ENCODE measurements at places on chromosomes 5 and 9.

DNA sequence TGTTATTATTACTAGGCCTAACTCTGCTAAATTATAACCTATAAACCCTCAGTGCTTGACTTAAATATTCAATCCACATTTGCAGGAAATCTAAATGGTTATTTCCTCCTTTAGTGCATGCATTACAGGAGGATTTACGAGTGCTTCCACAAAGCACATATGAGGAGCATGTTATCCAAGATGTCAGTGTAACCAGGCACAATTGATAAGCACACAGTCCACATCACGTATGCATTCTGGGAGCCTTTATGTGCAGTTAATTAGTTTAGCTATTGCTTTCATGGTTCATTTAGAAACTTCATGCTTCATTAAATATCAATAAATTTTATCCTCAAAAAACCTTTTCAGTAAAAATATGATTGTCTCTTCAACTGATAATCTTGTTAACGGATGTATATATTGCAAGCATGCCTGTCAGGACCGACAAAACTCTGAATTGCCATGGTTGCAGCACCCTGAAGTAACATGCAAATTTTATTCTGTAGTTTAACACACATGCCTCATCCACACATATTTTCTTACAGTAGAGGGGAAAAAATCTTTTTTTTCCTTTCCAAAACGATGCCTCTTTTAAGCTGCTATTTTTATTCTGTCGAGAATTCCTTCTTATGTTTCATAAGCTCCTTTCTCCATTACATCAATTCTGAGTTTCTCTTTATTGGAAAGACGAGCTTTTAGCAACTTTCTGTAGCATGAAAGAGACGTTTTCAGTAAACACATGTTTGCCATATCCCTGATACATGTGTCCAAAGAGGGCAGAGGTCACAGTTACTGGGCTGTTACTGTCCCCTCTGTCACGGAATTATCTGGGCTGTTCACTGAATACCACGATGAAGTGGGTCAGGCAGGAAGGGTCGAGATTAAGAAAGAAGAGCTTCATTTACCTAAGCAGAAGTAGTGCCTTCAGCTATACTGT, 142.0 kb downstream of the GLIS3 start:
- DNase-seq, result no peak

- peak; percentile 64 for DNase-seq
Observed at GRCh38 chr9:94014920-94015319, 59.8 kb upstream of the BARX1 start.

- no peak for DNase-seq
Observed at GRCh38 chr5:113329981-113330380, 104.8 kb downstream of the TSSK1B start.

GRCh38 chr5:68116868-68117411, 98.6 kb upstream of the PIK3R1 start:
- DNase-seq, result peak; percentile 66

DNA sequence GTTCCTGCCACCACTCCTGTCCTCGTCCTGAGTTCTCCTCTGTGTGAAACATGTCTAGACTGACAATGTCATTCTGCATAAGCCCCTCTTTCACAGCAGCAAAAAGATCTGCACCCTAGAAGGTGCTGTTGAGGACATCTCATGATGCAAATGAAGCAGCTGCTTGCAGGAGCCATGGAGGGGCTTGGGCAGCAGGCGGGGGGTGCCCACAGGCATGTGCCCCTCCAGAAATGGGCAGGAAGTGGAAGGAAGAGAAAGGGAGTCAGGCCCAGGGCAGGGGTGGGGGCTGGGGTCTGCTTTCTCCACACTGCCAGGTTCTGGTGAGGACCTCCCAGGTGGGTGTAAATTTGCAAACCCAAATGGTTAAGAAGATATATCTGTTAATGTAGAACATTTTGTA, 54.5 kb upstream of the KCNMB1 start:
- no peak for DNase-seq

DNA sequence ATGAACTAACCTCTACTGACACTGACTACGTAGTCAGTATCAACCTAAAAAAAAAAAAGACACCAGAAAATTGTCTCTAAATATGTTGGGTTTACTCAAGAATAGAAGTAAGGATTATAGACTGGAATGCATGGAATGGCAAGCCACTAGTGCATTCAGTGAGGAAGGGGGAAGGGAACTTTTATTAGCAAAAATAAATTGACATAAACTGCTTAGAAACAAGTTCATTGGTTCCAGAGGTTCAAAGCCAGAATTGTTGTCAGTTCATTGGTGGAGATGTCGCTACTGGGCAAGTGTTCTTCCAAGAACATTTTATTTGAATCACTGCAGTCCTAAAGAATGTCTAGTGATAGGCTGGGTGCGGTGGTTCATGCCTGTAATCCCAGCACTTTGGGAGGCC, 26.1 kb upstream of the AOPEP start:
- no peak for DNase-seq

DNA sequence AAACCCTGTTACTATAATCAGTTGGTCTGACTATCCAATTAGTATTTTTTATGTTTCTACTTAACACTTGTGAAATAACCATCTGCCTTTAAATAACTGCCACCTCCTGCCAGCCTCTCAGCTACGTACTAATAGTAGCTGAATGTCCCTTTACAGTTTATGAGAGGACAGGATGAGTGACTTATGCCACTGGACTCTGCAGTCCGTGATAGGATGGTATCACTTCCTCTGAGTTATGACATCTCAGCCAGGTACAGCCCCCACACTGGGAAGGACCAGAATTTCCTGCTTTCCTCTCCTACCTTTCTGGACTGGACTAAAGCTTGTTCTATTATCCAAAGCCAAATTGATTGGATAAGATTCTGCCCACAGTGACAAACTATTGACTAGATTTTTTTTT, 102.9 kb downstream of the ZFAND5 start:
- no peak for DNase-seq

GRCh38 chr5:82364497-82364896, 86.3 kb upstream of the RPS23 start:
- peak; percentile 68 for DNase-seq

DNA sequence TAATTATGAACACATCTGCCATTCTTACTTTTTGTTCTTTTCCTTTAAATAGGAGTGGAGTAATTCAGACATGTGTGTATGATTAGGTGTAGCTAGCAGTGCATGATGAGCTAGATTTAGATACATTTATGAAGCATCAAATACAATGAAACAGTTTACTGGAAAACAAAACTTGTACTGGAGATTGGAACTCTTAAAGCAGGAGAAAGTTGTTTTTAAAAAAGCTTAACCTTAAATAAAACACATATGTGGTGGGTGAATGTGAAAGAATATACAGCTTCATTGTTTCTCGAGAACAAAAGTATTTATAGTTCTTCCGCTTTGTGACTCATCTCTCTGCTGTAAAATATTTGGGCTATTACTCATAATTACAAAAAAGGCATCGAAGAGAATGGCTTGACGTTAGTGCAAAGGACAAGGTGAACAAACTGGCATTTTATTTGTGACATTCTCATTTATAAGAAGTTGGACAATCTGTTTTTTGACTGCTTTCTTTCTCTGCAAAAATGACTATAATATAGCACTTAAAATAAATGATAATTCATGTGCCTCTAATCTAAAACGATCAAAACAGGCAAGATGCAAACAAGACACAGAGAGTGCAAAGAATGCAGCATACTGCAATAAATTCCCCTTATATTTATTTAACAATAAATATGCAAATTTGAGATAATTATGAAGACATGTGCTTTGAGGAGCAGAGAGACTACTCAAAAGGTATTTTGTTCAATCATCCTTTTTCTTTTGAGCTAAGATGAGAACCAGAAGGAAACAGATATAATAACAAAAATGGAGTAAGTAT, 478.8 kb downstream of the CETN3 start:
- peak; percentile 68 for DNase-seq

DNA sequence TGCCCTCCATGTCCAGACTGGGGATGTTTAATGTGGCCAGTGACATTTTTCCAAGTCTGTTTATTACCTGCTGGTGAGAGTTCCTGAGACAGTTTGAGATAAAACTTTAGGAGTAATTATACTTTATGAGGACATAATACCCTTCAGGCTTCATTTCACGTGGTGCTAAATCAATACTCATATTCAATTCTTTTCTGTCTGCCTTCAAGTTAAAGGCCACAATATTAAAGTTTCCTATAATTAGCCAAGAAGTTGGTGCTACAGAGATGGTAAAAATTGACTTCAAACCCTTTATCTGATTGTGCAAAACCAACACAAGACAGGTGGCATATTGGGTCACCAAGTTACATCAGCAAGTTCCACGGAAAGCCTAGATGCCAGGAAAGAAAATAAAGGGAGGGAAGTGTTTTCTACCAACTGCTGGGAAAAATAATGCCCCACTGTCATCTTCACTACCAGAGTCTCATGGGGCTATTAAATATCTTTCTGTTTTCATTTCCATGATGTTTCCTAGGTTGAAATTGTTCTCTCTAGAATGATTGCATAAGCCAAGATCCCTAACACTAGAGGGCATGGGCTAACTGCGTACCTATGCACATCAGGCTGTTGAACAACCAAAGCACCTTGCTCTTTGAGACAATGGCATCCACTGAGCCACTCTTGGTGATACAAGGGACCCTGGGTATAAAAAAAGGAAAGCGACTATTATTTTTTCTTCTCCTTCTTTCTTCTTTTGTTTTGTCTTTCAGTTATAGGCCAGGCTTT, 68.7 kb downstream of the INSYN2B start:
- DNase-seq, result no peak

- peak; percentile 74 for DNase-seq
Observed at GRCh38 chr5:171420431-171421241, 1.2 kb downstream of the FGF18 start.

GRCh38 chr9:90801241-90801972, at the start of gene SYK:
Gene SYK (plus strand): TSS chr9:90801819. CDS start chr9:90843899, 42,080 bp downstream.
- no peak for DNase-seq

DNA sequence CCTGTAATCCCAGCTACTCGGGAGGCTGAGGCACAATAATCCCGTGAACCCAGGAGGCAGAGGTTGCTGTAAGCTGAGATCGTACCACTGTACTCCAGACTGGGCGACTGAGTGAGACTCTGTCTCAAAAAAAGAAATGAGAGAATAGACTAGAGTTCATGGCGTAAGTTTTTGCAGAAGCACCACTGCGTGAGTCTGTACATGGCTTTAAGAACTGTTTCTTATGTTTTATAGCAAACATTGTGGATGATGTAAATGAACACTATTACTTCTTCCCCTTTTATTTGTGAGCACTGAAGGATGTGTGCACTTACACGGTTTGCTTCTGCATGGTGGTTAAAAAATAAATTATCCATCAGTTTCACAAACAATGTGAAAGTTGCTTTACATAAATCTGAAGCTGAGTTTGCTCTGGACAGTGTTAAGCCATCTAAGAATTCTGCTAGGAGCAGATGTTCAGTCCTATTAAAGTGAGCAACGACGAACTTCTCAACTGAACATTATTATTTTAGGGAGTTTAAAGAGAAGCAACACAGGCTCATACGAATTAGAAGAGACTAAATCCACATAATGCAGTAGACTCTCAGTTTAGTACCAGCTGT, 52.5 kb downstream of the ZFAND5 start:
- no peak for DNase-seq

- no peak for DNase-seq
Observed at GRCh38 chr5:108858959-108859358, 111.3 kb downstream of the FER start.

GRCh38 chr5:180352116-180353047, 754 bp downstream of the GFPT2 start:
- peak; percentile 50 for DNase-seq

GRCh38 chr9:69768716-69769115, 8.9 kb upstream of the PTAR1 start:
- peak; percentile 48 for DNase-seq

- no peak for DNase-seq
Observed at GRCh38 chr5:121279801-121280200, 571.9 kb upstream of the FTMT start.

DNA sequence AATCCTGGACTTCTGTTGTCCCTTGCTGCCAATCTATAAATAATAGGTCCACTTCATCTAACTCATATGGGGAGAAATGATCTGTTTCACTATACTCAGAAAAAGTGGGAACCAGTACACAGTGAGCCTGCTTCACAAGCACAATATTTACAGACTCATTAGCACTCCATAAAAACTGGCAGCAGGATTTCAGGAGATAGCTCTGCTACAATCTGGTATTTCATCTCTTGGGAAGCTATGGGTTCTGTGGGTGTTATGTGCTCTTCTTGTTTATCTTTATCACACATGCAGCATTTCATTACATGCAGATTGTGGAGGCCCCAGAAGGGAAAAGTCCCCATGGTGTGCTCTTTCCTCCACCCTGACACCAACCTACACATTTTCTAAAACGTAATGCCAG, 33.2 kb downstream of the UGT3A2 start:
- no peak for DNase-seq

DNA sequence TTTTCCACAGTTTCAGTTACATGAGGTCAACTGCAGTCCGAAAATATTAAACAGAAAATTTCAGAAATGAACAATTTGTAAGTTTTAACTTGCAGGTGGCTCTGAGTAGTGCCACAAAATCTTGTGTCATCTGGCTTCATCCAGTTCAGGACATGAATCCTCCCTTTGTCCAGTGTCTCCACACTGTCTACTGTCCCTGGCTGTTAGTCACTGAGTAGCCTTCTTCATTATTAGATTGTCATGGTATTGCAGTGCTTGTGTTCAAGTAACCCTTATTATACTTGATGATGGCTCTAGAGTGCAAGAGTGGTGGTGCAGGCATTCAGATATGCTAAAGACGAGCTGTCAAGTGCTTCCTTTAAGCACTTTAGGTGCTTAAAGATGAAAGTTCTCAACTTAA, 65.3 kb downstream of the CFAP95 start:
- DNase-seq, result no peak

DNA sequence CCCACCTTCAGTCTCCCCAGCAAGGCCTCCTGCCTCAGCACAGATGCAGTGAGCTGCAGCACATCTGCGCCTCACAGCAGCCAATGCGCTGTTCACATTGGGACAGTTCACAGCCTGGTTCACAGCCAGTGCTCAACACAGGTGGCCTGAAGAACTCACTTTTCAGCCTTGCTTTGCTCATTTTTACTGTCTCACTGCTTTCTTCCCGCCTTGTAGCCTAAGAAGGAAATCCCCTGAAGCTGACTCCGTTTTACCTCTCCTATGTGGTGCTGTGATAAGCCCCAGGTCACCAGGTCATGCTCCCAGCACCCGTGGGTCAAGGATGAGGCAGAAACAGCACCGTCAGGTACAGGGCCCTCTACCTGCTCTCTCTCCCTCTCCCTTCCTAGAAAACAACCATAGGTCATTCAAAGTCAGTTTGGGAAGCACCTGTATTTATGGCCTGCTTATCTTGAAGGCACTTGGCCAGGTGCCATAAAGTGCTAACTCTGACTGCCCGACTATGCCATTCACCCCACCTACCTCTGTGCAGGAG, 1.1 kb downstream of the GCNT4 start:
- no peak for DNase-seq

- peak; percentile 13 for DNase-seq
Observed at GRCh38 chr5:71533142-71533541, 54.0 kb upstream of the MCCC2 start.

Data from myocyte (in vitro differentiated cells).